ENCODE measurements at places on chromosomes 1 and 21.

- no peak for DNase-seq
Measured at GRCh38 chr1:159162516-159163265, 8.7 kb upstream of the CADM3 start.

- peak; percentile 23 for DNase-seq
Measured at GRCh38 chr1:202643397-202644218, 66.6 kb downstream of the SYT2 start.

DNA sequence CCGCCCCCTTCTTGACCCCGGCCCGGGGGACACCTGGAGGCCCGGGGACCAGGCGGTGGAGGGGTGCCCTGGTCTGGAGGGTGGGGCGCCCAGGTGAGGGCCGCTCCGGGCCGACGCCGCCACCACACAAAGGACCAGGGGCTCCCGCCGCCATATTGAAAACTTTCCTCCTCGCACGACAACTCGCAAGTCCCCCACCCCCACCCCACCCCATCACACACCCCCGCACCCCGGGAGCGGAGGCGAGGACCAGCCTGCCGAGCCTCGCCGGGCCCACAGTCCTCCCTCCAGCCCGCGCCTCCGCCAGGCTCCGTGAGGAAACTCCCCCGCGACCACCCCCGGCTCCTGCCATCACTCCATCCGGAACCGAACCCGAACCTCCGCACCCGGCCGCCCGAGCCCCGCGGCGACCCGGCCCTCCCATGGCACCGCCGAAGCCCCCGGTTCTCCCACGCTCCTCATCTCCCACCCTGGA is 733 bp downstream of the KDM5B start:
- DNase-seq, result peak; percentile 64

DNA sequence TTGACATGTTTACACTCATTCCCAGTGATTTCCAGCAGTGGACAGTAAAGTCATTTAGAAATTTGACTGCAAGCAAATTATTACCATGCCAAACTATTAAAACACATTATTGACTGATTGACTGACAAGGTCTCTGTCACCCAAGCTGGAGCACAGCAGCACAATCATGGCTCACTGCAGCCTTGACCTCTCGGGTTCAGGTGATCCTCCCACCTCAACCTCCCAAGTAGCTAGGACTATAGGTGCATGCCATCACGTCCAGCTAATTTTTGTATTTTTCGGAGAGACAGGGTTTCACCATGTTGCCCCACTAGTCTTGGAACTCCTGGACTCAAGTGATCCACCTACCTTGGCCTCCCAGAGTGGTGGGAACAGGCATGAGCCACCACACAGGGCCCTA is 24.2 kb downstream of the PTP4A2 start:
- no peak for DNase-seq

GRCh38 chr1:26045722-26046245 is at the start of gene SLC30A2:
Gene SLC30A2, minus strand, starts transcription at chr1:26046118. Its CDS starts 222 bp downstream, at chr1:26045896.
- DNase-seq, result no peak

DNA sequence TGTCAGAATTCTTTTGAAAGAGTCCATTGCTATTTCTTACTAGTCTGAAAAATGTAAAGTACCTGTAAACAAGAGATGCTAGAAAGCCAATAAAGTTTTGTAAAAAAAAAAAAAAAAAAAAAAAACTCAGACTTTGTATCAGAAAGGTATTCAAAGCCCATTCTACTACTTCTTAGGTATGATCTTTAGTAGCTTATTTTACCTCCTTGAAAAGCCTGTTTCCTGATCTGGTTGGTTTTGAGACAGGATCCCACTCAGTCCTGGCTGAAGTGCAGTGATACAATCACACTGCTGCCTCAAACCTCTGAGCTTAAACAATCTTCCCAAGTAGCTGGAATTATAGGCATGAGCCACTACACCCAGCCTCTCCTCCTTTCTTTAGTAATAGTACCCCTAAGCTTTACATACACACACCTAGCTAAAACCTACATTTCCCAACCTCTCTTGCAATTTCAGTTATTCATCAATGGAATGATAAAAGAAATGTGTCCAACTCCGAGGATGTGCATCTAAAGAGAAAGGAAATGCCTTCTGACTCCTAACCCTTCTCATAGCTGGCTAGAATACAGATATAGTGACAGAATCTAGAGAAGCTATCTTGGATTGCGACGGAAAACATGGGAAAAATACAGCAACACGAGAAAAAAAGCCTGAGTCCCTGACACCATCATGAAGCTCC is 30.6 kb downstream of the EPS15 start:
- no peak for DNase-seq

- DNase-seq, result no peak
Measured at GRCh38 chr1:24525606-24526005, 23.0 kb downstream of the RCAN3 start.

DNA sequence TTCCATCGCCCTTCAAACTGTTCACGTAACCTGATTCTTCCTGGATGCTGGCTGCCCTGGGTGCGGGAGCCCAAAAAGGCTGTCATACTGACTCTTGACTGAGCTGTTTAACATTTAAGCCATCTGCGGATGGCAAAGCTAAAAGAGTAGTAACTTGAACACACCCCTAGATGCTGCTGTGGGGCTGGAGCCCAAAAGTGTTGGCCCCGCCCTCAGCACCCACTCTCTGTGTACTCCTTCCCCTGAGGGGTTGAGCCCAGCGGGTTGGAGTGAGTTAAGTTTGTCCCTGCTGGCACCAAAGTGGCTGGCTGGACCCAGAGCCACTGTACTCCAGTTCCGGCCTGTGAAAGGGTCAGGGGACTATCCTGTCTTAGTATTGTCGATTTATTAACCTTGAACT is 640.6 kb downstream of the PTPRU start:
- DNase-seq, result no peak

- DNase-seq, result no peak
Measured at GRCh38 chr1:155966750-155967149, 11.6 kb downstream of the ARHGEF2 start.
